Renal cortical epithelial cell (primary cell): ENCODE measurements at places on chromosomes 6 and 20.

DNA sequence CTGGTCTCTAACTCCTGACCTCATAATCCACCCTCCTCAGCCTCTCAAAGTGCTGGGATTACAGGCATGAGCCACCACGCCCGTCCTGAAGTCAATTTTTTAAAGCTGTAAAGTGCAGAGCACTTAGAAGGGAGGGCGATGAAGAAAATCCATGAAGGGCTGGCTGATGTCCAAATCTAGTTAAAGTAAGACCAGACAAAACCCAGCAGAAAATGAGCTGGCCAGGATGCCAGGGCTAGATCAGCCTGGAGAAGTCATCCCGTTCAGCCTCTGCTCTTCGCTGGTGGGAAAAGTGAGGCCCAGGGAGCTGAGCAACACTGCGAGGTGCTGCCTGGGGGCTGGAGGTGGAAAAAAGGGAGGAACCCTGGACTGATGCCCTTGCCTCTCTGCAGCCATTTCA lies 3.1 kb downstream of the BPIFB4 start:
- DNase-seq: no peak

- DNase-seq: no peak
These were observed 73.0 kb downstream of the SLC24A3 start for GRCh38 chr20:19285436-19285835.

GRCh38 chr20:37205130-37205529 lies 25.8 kb upstream of the MROH8 start:
- peak; percentile 17 for DNase-seq

DNA sequence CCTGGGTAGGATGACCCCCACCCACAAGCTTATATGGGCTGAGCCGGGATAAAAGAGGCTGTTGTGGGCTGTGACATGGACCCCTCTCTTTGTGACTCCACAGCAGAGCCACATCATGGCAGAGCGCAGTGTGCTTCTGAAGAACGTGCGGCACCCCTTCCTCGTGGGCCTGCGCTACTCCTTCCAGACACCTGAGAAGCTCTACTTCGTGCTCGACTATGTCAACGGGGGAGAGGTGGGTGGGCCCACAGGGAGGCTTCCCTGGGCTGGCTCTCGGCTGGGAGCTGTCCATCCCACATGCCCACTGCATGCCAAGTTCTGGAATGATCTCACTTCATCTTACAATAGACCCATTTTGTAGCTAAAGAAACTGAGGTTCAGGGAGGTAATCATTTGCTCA lies 10.5 kb downstream of the SGK2 start:
- DNase-seq: no peak

DNA sequence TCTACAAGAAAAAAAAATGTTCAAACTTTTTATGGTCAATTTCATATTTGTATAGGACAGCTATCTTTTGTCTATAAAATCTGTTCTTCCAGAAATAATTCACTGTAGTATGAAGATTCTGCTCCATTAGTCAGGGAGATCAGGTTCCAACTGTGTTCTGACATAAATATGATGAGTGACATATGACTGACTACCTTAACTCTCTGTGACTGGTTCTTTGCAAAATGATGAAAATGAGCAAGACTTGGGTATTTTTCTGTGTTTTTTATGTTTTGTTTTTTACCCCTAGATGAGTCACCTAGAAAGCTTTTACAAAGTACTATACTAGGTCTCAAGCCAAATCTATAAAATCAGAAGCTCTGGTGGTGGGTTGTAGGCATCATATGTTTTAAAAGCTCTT lies 229.6 kb downstream of the MMUT start:
- DNase-seq: no peak

DNA sequence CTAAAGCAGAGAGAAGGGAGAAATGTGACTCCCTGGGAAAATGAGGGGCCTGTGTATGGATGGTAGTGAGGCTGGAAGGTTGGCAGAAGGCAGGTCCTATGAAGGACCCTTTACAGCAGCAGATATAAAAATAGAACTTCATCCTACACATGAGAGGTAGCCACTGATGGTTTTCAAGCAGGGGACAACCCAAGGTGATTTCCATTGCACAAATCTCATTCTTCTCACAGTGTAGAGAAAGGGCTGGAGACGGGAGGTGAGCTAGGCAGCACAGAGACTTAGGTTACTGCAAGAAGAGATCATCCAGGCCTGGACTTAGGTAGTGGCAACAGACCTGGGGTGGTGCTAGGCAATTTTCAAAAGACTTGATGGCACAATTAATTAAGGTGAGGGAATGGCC lies 30.7 kb downstream of the TRAM2 start:
- DNase-seq: no peak

- peak; percentile 25 for DNase-seq
These were observed 251.9 kb upstream of the IRAK1BP1 start for GRCh38 chr6:78615430-78615904.

- peak; percentile 69 for DNase-seq
These were observed 431.7 kb downstream of the CDKAL1 start for GRCh38 chr6:20965915-20966314.

GRCh38 chr6:129281168-129281796 lies 398.3 kb downstream of the LAMA2 start:
- no peak for DNase-seq

GRCh38 chr20:49894073-49894470 lies 21.3 kb downstream of the SPATA2 start:
- no peak for DNase-seq

- no peak for DNase-seq
These were observed 1323.0 kb upstream of the GJE1 start for GRCh38 chr6:140809694-140810101.

GRCh38 chr6:29509239-29509638 lies 21.5 kb upstream of the MAS1L start:
- DNase-seq: no peak

GRCh38 chr6:65448866-65449265 lies 258.2 kb downstream of the EYS start:
- no peak for DNase-seq

DNA sequence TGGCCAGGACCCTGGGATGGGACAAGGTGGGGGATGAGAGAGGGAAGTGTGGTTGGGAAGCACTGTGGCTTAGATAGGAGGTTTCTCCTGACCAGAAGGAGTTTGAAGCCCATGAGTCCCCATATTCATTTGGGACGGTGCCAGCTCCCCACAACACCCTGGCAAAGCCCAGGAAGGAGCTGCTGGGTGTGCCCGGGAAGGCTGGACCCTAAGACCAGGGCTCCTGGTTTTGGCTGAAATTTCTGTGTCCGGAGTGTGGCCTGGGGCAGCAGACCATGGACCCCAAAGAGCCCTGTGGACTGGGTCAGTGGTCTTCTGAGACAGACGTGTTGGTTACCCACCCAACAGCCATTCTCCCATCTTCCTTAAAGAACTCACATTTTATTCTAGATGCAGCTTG lies 15.2 kb downstream of the MAPK13 start:
- no peak for DNase-seq

DNA sequence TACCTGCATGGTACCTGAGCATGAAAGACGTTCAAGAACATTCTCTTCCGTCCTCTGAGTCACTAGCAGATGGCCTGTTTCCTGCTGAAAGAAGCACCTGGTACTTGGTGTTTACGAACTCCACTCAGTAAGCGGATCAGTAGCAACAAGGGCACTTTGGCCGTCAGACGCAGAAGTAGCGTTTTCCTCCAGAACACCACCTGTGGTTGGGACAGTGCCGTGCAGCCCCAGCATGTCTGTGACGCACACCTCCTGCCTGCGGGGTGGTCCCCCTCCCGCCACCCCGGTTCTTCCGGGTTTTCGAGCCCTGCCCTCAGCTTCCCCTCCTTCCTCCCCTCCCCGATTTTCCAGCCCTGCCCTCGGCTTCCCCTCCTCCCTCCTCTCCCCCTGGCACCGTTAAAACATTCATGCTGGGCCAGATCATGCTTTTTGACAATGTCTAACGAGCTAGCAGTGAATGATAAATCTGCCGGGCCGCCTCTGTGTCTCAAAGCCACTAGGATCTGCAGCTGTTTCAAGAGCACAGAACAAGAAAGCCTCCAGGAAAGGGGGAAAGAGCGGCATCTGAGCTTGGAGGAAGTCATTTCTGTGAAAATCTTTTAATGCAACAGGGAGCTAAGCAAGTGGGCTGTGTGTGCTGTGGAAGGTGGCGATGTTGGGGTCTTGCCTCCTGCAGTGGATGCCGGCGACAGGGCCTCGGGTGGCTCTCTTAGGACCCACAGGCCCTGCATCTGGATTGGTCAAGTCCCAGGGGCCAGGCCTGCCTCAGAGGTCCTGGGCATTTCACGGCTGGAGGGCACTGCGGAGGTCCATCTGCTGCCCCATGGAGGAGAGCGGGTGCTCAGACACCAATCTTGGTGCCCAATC lies 207.9 kb downstream of the ERMARD start:
- peak; percentile 19 for DNase-seq

DNA sequence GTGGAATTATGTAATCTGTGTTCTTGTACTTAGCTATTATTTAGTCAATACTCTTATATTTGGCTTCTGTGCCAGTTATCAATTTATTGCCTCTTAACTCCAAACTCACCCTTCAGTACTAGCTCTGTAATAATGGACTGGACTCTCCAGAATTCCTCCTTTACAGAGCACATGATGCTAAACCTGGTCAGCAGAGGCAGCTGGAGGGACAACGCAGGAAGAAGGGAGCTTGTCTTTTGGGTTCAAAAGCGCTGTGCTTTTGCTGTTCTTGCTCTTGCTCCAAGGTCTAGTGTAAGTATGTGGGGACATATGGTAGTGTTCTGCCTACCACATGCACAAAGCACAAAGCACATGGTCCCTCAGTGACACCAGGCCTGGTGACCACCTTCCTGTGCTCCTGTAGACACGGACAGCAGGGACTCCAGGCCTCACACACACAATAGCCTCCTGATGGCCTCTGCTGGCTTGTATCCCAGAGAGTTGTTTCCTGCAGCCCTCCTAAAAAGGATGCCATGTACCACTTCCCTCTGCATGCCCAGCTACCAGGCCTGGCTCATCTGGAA lies 46.1 kb downstream of the CHD6 start:
- DNase-seq: peak; percentile 25

DNA sequence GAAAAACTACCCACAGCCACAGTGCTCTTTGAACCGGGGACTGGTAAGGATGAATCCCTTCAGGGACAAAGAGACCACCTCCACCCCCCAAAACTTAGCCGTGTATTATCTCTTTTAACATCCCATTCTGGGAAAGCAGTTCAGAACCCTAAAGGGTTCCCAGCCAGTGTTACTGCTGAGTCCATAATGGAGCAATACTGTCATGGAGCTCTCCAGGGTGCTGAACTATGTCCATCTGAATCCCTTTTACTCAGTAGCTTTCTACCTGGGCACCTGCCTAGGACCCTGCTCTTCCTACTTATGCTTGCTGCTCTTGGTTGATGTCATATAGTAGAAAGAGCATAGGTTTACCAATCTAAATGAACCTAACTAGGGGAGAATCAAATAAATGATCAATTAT lies 22.3 kb upstream of the SAYSD1 start:
- DNase-seq: peak; percentile 35

DNA sequence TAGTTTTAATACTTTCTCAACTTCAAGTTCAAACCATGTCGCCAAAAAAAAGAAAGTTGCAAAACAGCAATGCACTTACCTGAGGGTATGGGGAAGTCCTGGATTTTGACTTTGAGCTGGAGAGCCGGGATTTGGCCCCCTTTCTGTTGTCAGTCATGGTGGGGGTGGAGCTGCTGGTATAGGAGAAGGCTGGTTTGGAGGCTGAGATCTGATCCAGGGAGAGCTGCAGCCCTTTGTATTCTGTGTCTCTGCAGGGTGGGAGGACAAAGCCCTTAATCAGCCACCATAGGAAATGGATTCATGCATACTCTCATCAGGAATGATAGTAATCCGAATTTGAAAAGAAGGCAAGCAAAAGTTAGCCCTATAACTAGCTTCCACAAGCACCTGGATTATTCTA lies 44.0 kb downstream of the SIM1 start:
- DNase-seq: no peak

GRCh38 chr20:24402188-24402587 lies 67.2 kb upstream of the SYNDIG1 start:
- DNase-seq: no peak

DNA sequence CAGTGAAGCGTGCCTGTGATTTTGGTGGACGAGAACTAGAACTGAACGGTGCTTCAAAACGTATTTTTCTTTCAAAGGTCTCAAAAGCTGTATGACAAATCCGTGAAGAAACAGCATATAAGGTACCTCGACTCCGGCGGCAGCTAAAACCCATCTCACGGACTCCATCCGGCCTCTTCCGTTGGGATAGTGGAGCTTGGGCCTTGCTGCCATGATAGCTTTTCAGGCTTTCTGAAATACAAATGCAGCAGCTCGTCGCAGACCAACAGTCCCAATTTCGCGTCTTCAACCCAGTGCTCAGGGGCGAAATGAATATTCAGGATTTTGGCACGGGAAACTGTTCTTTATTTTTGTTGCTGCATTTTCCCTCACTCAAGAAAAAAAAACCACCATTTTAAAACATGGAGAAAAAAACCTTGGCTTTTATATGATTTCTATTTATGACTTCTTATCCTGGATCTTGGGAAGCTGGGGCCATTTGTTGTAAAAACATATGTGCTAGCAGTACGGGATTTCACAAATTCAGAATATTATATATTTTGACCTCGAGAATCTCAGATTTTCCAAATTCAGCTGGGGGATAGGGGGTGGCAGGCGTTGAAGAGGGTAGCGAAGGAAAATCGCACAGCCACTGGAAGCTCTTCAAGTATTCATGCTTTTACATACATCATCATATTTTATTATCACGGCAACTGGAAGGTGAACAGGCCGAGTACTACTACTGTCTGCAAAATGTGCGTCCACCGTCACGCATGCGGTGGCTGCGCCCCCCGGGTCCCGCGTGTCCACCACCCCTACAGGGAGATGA lies 849 bp downstream of the GSTA4 start:
- peak; percentile 22 for DNase-seq

DNA sequence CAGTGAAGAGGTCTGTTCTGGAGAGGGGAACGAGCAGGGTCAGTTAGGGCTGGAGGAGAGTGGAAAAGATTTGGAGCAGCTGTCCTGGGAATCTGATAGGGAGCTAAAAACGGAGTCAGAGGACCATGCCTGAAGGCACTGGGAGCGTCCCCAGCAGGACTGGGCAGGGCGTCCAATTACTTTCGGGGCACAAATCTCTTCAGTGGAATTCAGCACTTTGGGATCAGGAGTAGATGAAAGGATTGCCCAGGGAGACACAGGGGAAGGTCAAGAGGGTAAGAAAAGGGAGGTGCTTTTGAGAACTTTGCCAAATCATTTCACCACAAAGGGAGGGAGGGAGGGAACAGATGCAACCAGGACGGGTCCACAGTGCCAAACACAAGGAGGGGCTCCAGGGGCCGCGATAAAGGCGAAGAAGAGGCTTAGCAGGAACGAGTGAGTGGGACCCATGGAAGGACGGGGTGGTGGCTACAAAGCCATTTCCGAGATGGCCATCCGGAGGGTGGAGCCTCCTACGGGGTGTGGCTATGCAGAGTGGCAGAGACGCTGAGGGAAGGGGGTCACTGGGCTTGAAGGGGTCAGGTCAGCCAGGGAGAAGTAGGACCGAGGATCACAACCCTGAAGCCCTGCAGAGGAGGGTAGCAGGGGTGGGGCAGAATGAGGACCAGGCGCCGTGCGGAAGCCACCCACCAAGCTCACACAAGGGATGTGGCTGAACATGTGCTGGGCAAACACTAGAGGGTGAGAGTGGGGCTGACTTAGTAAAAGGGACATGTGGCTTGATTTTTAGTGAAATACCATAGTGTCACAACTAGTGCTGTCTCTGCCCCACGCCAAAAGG lies 180.0 kb upstream of the RREB1 start:
- DNase-seq: no peak
